ENCODE measurements at places on chromosomes 16 and 17.

- DNase-seq: no peak
Observed at GRCh38 chr16:81071805-81072204, 5.2 kb downstream of the C16orf46 start.

- DNase-seq: no peak
Observed at GRCh38 chr17:28039251-28039650, 3.2 kb upstream of the NLK start.

DNA sequence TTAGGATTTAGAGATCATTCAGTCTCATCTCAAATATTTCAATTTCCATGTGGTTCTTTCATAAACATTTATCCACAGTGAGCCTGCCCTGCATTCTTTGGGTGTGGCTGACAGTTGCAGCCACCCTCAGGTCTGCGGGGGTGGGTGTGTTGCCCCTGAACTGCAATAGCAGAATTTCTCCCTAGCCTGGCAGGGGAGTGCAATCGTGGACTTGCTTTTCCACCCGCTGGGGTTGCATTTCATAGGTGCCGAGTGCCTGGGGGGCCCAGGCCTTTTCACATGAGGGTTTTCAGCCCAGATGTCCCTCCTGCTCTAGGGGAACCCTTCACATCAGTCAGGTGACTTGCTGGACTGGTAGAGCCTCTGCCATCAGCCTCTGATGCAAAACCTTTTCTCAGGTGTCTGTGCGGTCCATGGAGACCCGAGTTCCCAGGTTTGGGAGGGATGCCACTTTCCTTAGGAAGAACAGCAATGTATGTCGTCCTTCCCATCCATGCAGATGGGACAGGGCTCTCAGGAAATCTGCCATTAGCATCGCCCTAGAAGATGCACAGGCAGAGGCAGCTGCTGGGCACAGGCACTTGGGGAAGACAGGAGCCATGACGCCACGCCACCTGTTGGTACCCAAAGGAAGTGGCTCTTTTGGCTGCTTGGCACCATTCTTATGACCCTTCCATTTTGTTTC lies 2.4 kb upstream of the USP36 start:
- DNase-seq: no peak

- no peak for DNase-seq
Observed at GRCh38 chr17:6196355-6196754, 126.2 kb downstream of the WSCD1 start.

- no peak for DNase-seq
Observed at GRCh38 chr16:50335196-50335958, 33.4 kb downstream of the BRD7 start.

DNA sequence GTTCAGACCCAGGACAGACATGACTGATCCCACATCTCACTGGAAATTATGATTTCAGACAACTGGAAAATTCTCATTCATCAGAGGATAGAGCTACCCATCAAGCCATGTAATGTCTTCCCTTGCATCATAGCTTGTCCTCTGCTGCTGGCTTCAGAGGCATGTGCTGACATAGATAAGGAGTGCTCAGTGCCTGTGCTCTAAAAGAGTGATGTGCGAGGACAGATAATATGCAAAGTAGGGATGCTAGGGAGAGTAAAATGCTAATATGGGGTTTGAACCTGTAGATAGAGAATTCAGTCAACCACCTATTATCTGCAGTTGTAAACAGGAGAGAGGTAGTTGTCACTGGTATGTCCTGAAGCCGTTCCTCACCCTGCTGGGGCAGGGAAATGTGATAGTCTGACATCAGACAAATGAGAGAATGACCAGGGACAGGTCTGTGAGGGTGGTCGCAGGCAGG lies 349.7 kb upstream of the CCL2 start:
- no peak for DNase-seq

- no peak for DNase-seq
Observed at GRCh38 chr17:59409336-59410048, 78.0 kb downstream of the YPEL2 start.

GRCh38 chr17:8125154-8125946 lies 1.4 kb upstream of the HES7 start:
- peak; percentile 79 for DNase-seq

DNA sequence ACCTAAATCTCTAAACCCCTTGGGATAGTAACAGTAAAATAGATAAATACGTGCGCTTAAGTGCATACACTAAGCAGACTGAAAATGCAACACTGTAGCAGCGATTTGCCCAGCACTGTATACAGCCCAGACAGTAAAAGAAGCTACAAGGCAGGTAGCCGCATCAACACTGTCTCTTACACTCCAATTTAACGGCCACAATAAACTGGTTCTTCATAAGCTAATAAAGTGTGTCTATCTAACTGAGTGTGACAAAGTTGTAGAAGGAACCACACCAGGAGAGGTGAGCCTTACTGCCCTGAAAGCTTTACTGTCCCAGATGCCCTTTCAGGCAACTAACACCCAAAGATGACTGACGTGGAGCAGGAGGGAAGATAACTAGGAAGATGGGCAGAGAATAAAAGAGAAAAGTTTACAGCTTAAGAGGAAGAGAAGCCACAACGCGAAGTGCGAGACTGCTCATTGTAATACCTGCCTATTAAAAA lies 847 bp downstream of the ZDHHC7 start:
- no peak for DNase-seq

DNA sequence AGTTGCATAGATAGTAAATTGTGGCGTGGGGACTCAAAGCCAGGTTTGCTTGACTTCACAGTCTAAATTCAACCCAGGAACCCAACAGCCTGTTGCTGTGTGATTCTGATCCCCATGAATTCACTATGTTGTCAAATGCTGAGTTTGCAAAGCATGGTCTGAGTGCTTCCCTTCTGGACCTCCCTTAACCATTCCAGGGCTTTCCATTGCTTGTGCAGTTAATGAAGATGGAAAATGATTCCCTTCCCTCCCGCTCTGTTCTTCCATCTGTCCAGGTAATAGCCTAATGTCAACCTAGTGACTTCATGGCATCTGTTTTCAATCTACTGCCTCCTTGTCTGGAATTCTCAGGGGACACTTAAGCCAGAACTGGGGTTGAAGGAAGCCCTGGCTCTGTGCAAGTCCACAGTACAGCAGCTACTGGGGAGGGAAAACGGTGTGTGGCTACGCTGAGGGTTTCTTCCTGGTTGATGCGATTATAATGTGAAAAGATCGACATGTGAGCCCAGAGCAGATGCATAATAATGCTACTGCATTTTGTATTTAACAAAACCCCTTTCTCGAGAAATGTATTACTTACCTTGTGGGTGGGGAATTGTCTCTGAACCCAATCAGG lies 206.7 kb downstream of the CDH13 start:
- DNase-seq: no peak
